ENCODE measurements at places on chromosomes 6 and 20. TPM values are rescaled to one million over a fixed set of nuclear protein-coding genes. Genes with fewer than 3 reads are reported as not detected.

The C4A gene
- 3.4 TPM for total RNA-seq

The EYA4 gene
- total RNA-seq: not detected

The STK35 gene
- 17.5 TPM for total RNA-seq

The KCNK16 gene
- total RNA-seq: not detected

The MYLK4 gene
- 0.18 TPM for total RNA-seq

The SIM1 gene
- 0.07 TPM for total RNA-seq

The PTK6 gene
- 0.21 TPM for total RNA-seq

The ARFGEF2 gene
- 23.7 TPM for total RNA-seq

The C20orf202 gene
- total RNA-seq: not detected

DNA sequence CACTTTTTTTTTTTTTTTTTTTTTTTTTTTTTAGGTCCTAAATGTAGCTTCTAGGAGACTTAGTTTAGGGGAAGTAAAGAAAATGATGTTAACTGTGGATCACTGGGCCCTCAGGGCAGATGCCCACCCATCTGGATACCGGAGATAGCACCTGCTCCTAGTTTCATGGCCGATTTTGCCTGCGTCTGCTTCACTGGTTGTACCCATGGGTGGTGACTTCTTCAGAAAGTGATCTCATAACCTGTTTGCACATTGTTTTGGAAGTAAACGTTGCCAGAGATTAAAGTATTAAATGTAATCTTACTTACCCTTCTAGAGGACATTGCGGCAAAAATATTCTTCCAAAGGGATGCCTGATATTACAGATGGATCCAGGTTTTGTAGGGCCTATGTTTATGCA lies 79.8 kb upstream of the SGK1 start:
- no peaks in the 10 kb centered on the region for H3K36me3 ChIP-seq
- H3K4me1 ChIP-seq: peaks cover 7% of the 10 kb centered on the region
- H3K4me3 ChIP-seq: no peak overlapping the region
- no peaks in the 10 kb centered on the region for H3K27me3 ChIP-seq

DNA sequence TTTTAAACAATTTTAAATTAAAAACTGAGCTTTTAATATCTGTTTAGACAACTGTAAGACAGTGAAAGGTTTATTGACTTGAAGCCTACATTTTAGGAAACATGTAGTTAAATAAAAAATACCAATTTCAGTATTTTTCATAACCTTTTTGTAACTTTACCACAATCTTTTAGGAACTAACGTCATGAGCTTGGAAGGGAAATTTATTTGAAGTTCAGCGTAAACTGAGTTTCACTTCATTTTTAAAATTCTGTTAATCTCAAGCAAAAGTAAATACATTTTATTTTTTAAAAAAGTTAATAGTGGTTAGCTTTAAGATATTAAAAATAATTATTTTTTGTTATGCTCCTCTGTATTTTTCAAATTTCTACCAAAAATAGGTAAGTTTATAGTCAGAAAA lies 5.5 kb downstream of the CST7 start:
- peak overlapping the region; percentile 42 for H3K4me3 ChIP-seq
- DNase-seq: no peak
- no peaks in the 10 kb centered on the region for H3K27me3 ChIP-seq
- H3K27ac ChIP-seq: peak overlapping the region; percentile 100
- peaks cover 58% of the 10 kb centered on the region for H3K4me1 ChIP-seq

DNA sequence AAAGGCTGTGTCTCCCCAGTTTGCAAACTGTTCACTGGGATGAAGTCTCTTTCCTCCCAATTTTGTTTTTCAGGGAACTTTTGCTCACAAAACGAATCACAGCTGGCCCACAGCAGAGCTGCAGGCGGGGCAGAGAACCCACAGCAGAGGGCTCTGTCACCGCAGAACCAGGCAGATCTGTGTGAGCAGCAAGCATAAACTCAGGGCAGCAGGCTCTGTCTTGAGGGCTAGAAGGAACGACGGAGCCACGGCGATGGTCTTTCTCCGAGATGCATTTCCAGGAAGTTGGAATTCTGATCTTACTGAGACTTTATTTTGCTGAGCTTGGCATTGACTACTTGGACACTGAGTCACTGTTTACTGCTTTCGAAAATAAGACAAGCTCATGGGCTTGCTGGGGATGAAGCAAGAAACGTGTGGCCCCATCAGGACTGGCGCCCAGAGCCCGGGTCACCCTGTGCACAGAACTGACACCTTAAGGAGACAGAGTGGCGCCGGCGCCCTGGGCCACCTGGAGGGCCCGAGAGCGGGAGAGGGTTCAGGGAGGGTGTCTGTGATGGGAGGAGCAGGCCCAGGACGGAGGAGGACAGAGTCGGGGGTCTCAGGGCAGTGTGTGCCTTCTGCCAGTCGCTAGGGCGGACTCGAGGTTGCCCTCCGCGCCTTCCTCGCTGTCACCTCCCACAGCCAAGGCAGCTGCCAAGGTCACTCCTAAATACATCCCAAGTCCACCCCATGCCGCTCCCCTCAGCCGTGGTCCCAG lies 106.3 kb upstream of the NXT1 start:
- no peak overlapping the region for H3K27ac ChIP-seq
- no peak overlapping the region for H3K4me3 ChIP-seq
- no peaks in the 10 kb centered on the region for H3K4me1 ChIP-seq
- DNase-seq: peak; percentile 18
- no peaks in the 10 kb centered on the region for H3K27me3 ChIP-seq
- no peaks in the 10 kb centered on the region for H3K36me3 ChIP-seq

- peaks cover 59% of the 10 kb centered on the region for H3K36me3 ChIP-seq
- no peak overlapping the region for H3K4me3 ChIP-seq
- H3K27me3 ChIP-seq: no peaks in the 10 kb centered on the region
These were observed 118.7 kb downstream of the ATG5 start for GRCh38 chr6:106206905-106207304.

- no peak overlapping the region for H3K4me3 ChIP-seq
- no peak for DNase-seq
- H3K27me3 ChIP-seq: no peaks in the 10 kb centered on the region
- H3K36me3 ChIP-seq: peaks cover 13% of the 10 kb centered on the region
These were observed 265.5 kb downstream of the ZFAND3 start for GRCh38 chr6:38085031-38085430.

GRCh38 chr20:64176551-64176950 lies 12.3 kb downstream of the MYT1 start:
- DNase-seq: no peak
- H3K4me1 ChIP-seq: peaks cover 13% of the 10 kb centered on the region
- no peak overlapping the region for H3K27ac ChIP-seq

DNA sequence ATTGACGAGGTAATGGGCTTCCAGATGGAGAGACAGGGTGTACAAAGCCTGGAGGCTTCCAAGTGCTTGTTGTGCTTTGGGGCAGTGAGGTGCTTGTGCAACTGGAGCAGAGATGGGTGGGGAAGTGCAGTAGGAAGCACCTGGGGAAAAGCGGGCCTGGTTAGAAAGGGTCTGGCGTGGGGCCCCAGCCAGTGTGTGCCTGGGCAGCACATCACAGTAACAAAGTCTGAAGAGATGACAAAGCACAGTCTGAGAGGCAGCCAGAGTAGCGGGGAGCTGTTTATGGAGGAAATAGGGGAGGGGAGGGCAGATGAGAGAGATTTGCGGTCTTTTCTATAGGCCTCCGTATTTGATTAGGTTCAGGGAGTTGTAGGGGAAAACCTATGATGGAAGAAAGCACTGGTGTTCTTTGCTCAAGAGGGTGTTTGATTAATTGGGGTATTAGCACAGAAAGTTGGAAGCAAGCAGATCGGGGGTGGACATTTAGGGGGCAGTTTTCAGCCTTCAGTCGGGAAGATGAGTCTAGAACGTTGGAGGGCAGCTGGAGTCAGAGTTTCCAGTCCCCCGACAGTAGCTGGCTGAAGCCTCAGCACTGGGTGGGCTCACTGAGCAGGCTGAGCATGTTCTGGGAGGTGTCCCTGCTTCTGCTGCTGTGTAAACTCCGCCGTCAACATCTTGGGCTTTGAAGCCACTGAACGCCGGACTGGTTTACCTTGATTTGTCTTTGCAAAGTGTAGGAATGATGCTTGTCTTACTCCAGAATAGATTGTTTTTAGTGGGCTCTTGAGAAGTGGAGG lies 15.5 kb upstream of the MROH8 start:
- H3K27ac ChIP-seq: peak overlapping the region; percentile 79
- H3K4me3 ChIP-seq: no peak overlapping the region
- no peaks in the 10 kb centered on the region for H3K27me3 ChIP-seq
- no peak for DNase-seq

GRCh38 chr6:17865243-17865642 lies 122.2 kb downstream of the KIF13A start:
- no peaks in the 10 kb centered on the region for H3K36me3 ChIP-seq
- no peak overlapping the region for H3K4me3 ChIP-seq
- H3K27me3 ChIP-seq: peaks cover 33% of the 10 kb centered on the region
- DNase-seq: no peak
- no peaks in the 10 kb centered on the region for H3K4me1 ChIP-seq

DNA sequence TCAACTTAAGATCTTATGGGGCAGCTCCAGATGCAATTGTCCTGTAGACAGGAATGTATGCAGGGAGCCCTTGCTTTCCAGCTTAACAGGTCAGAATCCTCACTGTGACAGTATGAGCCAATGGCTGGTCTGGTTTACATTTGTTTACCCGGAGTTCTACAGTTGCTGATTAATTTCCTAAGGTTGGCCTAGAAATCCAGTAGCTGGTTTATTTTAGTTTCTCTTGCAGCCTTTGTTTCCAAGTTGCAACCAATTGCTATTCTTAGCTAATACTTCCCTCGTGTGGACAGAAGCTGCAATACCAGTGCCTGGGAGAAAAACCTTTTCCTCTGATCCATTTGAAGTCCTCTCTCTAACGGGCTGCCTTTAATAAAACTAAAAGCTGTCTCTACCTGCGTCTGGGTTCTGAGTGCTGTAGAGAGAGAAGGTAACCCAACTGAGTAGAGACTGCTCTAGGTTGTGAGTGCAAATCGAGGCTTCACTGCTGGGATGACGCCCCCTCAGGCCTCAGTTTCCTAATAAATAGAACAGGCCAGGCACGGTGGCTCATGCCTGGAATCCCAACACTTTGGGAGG lies 45.9 kb downstream of the ZNF217 start:
- DNase-seq: peak; percentile 51
- no peak overlapping the region for H3K27ac ChIP-seq
- H3K27me3 ChIP-seq: no peaks in the 10 kb centered on the region
- H3K4me3 ChIP-seq: no peak overlapping the region
- no peaks in the 10 kb centered on the region for H3K36me3 ChIP-seq
- peaks cover 4% of the 10 kb centered on the region for H3K4me1 ChIP-seq

GRCh38 chr6:14883921-14884320 lies 361.9 kb upstream of the JARID2 start:
- H3K36me3 ChIP-seq: no peaks in the 10 kb centered on the region
- no peak overlapping the region for H3K27ac ChIP-seq
- DNase-seq: no peak
- no peak overlapping the region for H3K4me3 ChIP-seq

GRCh38 chr6:149925974-149926777 lies 3.3 kb upstream of the RAET1G start:
- peak; percentile 90 for DNase-seq
- no peak overlapping the region for H3K27ac ChIP-seq
- peaks cover 92% of the 10 kb centered on the region for H3K27me3 ChIP-seq
- no peaks in the 10 kb centered on the region for H3K36me3 ChIP-seq

DNA sequence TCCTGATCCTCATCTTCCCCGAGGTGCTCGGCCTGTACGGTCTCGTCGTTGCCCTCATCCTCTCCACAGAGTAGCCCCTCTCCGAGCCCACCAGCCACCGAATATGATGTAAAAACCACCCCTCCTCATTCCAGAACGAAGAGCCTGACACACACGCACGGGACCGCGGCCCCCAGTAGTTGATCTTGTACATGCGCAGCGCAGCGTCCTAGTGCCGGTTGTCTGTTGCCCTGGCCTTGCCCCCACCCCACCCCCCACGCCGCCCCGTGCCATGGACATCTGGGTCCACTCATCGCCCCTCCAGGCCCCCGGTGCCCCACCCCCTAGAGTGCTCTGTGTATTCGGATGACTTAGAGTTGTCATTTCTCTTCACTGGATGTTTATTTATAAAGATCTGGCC lies 5.2 kb upstream of the PRPH2 start:
- no peak for DNase-seq
- H3K4me3 ChIP-seq: peak overlapping the region; percentile 78
- no peaks in the 10 kb centered on the region for H3K27me3 ChIP-seq
- H3K36me3 ChIP-seq: no peaks in the 10 kb centered on the region
- H3K4me1 ChIP-seq: peaks cover 21% of the 10 kb centered on the region

GRCh38 chr6:107064579-107065065 lies 36.6 kb downstream of the MTRES1 start:
- DNase-seq: peak; percentile 77
- H3K4me3 ChIP-seq: no peak overlapping the region
- H3K27me3 ChIP-seq: no peaks in the 10 kb centered on the region
- H3K36me3 ChIP-seq: no peaks in the 10 kb centered on the region
- H3K27ac ChIP-seq: peak overlapping the region; percentile 75

Data from activated CD8-positive, alpha-beta memory T cell treated with anti-CD3 and anti-CD28 coated beads, Interleukin-2, amount 10 ng/mL, durations not matched to agents 7 days and 5 days (primary cell).